ENCODE measurements at places on chromosomes 16 and 17. TPM values are rescaled to one million over a fixed set of nuclear protein-coding genes. Genes with fewer than 3 reads are reported as not detected.

DNA sequence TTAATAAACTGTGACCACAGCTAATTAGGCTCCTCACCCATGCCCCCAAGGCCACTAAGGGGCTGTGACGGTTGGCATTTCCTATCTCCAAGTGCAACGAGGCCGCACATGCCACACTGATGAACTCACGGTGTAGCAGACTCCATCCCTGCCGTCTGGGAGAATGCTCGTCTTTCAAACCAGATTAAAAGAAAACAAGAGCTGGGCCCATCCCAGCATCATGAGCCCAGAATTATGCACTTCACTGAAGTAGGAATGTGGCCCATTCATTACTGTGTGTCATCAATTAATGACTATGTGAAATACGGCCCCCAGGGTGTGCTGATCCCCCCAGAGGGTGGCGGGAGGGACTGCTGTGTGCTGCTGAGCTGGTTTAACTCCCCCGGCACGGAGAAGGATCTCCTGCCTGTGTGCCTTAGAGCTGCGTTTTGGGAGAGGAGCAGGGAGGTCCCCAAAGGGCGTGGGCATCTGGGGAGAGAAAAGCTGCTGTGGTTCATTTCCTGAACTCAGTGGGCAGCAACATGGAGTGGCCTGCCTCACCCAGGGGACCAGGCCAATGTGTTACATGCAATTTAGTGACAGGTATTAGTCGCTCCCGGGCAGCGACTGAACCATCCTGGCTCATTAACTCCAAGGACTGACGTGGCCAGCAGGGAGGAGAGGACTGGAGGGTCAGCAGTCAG, 194.5 kb downstream of the FOXL1 start:
- H3K27ac ChIP-seq: no peak overlapping the region
- no peaks in the 10 kb centered on the region for H3K4me1 ChIP-seq
- no peak overlapping the region for H3K4me3 ChIP-seq
- no peak for DNase-seq

GRCh38 chr17:8430966-8431365, 4.7 kb upstream of the NDEL1 start:
- H3K27ac ChIP-seq: no peak overlapping the region
- H3K27me3 ChIP-seq: no peaks in the 10 kb centered on the region

- H3K27ac ChIP-seq: peak within 1 kb of the TSS; percentile 90
- peak within 1 kb of the TSS; percentile 68 for H3K4me3 ChIP-seq
- no peak for DNase-seq
- no peaks in the 10 kb centered on the region for H3K27me3 ChIP-seq
Measured at GRCh38 chr16:77807-78443, at the start of gene MPG. Gene MPG, plus strand, starts transcription at chr16:78225. Its CDS starts 85 bp downstream, at chr16:78310.

GRCh38 chr16:48562475-48562874, 47.5 kb downstream of the N4BP1 start:
- no peak overlapping the region for H3K4me3 ChIP-seq
- H3K4me1 ChIP-seq: no peaks in the 10 kb centered on the region
- 0 out of 2 replicates have a peak, but pooled peaks cover 2% of the 10 kb centered on the region for H3K36me3 ChIP-seq
- H3K27ac ChIP-seq: no peak overlapping the region

- no peak overlapping the region for H3K4me3 ChIP-seq
- H3K27ac ChIP-seq: no peak overlapping the region
- no peaks in the 10 kb centered on the region for H3K27me3 ChIP-seq
- peaks cover 28% of the 10 kb centered on the region for H3K36me3 ChIP-seq
Measured at GRCh38 chr17:48597778-48598631, 4.4 kb upstream of the HOXB5 start.

- peak overlapping the region; percentile 9 for H3K27ac ChIP-seq
- H3K36me3 ChIP-seq: no peaks in the 10 kb centered on the region
- H3K4me1 ChIP-seq: peaks cover 14% of the 10 kb centered on the region
- no peaks in the 10 kb centered on the region for H3K27me3 ChIP-seq
- no peak overlapping the region for H3K4me3 ChIP-seq
Measured at GRCh38 chr16:88442727-88443576, 10.1 kb upstream of the ZFPM1 start.

GRCh38 chr17:81566461-81567126, 14.4 kb upstream of the FAAP100 start:
- H3K4me3 ChIP-seq: no peak overlapping the region
- peak overlapping the region; percentile 61 for H3K27ac ChIP-seq
- peak; percentile 41 for DNase-seq
- peaks cover 24% of the 10 kb centered on the region for H3K4me1 ChIP-seq
- peaks cover 85% of the 10 kb centered on the region for H3K36me3 ChIP-seq
- no peaks in the 10 kb centered on the region for H3K27me3 ChIP-seq

DNA sequence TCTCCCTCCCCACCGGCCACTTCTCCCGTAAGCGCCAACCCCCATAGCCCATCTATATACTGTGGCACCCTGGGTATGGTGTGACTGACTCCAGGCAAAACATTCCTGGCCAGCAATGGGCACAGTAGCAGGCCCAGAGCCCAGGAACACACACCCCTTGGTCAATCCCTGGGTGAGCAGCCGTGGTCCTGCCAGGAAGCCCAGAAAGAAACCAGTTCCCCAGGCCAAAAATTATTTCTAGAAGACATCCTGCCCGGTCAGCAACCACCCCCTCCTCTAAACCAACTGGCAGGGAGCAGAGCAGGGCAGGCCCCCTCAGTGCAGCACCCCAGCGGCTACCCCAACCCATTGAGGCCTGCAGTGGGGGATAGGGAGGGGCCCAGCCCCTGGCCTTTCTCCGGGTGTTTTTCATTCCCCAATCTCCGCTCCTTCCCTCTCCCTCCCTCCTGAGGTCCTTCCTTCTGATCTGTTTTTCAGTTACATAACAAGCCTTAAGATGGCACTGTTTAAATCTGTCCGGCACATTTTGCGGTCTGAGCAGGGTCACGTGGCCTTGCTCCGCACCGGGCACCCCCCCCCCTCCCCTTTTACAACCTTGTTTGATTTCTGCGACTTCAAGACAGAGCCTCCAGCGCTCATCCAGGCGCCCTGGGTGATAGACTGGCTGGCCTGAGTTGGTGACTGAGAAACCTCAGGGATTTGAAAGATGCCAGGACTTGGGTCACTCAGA, 2.0 kb downstream of the NPTX1 start:
- H3K36me3 ChIP-seq: no peaks in the 10 kb centered on the region
- H3K27me3 ChIP-seq: no peaks in the 10 kb centered on the region
- peak overlapping the region; percentile 2 for H3K27ac ChIP-seq
- H3K4me3 ChIP-seq: no peak overlapping the region
- H3K4me1 ChIP-seq: peaks cover 19% of the 10 kb centered on the region
- DNase-seq: peak; percentile 58

DNA sequence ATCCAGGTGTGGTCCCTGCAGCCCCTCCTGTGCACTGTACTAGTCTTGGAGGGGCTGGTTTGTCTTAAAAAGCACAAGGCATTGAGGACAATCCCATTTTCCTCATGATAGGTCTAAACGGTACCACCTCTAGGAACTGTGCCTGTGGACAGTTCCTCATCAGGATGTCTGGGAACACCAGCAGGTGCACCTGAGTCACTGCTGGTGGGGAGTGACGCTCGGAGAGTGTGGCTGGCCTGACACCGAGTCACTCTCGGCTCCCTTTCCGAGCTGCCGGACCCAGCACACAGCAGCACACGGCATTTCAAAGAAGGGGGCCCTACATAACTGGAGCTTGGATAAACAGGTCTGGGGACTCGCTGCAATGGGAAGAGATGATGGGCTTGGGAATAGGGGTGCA, 25.6 kb downstream of the LRRC75A start:
- H3K27ac ChIP-seq: no peak overlapping the region
- no peak for DNase-seq
- no peaks in the 10 kb centered on the region for H3K36me3 ChIP-seq
- H3K4me1 ChIP-seq: no peaks in the 10 kb centered on the region
- no peak overlapping the region for H3K4me3 ChIP-seq

DNA sequence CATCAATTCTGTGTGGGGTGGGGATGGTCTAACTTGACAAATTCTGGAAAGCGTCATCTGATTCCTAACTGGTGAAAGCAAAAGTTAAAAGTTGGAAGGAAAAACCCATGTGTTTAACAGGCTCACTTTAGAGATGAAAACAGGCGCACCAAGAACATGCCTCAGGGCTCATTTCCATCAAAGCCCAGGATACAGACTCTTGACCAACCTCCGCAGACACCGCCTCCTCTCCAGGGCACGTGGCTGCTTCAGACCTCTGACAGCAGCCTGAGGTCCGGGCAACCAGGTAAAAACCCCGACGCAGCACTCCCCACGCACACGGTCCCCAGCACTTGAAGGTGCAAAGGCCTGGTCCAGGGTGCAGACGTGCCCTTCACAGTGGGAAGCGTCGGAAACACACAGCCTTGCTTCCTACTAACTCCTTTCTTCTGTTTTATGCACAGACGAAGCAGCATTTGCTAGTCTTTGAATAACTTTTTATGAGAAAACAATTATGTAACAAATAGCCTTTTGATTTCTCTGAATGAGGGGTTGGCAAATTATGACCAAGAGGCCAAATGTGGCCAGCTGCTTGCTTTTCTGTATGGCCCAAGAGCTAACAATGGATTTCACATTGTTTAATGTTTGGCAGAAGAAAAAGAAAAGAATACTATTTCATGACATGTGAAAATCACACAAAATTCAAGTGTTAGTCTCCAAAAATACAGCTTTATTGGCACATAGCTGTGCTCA, 44.2 kb upstream of the TRAP1 start:
- no peaks in the 10 kb centered on the region for H3K27me3 ChIP-seq
- no peaks in the 10 kb centered on the region for H3K4me1 ChIP-seq
- H3K4me3 ChIP-seq: no peak overlapping the region
- peaks cover 14% of the 10 kb centered on the region for H3K36me3 ChIP-seq

- peaks cover 12% of the 10 kb centered on the region for H3K4me1 ChIP-seq
- no peaks in the 10 kb centered on the region for H3K36me3 ChIP-seq
Measured at GRCh38 chr17:27477050-27477888, 21.0 kb downstream of the KSR1 start.

DNA sequence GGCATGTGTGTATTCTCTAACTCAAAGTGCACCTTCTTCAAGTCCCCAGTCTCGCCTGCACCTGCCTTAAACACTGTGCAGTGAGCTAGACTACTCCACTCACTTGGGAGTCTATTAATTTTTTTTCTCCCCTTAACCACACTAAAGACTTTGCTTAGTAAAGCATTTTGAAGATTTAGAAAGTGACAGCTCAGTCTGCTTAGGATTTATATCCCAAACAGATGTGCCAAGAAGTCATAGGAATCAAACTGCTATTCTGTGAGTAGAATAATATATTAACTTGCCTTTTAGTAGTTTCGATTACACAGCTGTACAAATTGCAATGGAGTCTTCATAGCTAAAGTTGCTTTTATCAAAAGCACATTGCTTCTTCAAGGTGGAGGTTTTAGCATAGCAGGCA, 47.2 kb upstream of the MED13 start:
- H3K4me3 ChIP-seq: no peak overlapping the region
- H3K36me3 ChIP-seq: no peaks in the 10 kb centered on the region
- H3K4me1 ChIP-seq: peaks cover 16% of the 10 kb centered on the region
- no peaks in the 10 kb centered on the region for H3K27me3 ChIP-seq
- no peak for DNase-seq
- H3K27ac ChIP-seq: no peak overlapping the region

DNA sequence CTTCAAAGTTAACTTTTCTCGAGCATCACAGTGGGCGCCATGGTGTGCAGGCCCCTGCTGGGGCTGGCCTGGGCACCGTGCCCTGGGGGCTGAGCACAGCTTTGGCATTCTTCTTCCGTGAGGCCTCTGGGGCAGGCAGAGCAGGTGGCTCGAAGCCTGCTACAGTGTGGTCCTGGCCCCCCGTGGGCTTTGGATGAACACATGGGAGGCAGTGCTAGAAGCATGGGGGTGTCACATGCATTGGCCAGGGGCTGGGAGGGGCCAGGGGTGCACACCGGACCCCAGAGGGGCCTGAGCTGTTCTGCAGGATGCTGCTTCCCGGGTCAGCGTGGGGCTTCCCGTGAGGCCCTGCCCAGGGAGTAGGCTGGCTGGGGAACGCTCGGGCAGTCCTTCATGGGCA, 12.1 kb upstream of the C16orf74 start:
- peaks cover 6% of the 10 kb centered on the region for H3K27me3 ChIP-seq
- no peaks in the 10 kb centered on the region for H3K36me3 ChIP-seq
- no peak overlapping the region for H3K4me3 ChIP-seq
- no peak for DNase-seq
- H3K4me1 ChIP-seq: peaks cover 23% of the 10 kb centered on the region
- no peak overlapping the region for H3K27ac ChIP-seq

DNA sequence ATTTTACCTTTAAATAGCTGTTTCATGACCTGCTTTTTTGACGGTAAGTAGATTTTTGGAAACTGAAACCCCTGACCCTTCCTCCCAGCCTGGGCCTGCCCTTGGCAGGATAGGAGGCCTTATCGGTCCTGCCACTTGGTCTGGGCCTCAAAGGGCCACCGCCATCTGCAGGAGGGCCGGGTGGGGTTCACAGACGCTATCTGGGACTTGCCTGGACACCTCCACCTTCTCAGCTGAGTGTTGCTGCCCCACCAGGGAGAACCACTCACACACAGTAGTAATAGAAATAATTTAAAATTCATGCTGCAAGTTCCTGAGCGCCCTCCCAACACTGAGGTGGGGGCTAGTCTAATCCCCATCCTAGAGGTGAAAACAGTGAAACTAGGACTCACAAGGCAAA, 4.6 kb upstream of the NPRL3 start:
- no peak overlapping the region for H3K4me3 ChIP-seq
- DNase-seq: no peak
- no peaks in the 10 kb centered on the region for H3K36me3 ChIP-seq

GRCh38 chr17:8463099-8463498, 27.4 kb downstream of the NDEL1 start:
- no peak for DNase-seq
- no peak overlapping the region for H3K4me3 ChIP-seq
- no peaks in the 10 kb centered on the region for H3K27me3 ChIP-seq

DNA sequence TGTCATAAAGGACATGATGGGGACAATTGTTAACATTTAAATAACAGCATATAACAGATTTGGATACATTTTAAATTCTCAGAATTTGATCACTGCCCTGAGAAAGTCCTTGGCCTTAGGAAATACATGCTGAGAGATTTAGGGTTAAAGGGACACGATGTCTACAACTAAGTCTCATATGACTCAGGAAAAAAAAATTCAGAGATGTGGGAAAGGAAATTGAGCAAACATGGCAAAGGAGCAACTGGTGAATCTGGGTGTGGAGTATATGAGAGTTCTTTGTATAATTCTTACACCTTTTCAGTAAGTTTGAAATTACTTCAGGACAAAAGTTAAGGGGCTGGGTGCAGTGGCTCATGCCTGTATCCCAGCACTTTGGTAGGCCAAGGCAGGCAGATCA, 18.2 kb downstream of the MPP3 start:
- DNase-seq: no peak
- H3K4me3 ChIP-seq: no peak overlapping the region
- H3K36me3 ChIP-seq: peaks cover 4% of the 10 kb centered on the region
- no peaks in the 10 kb centered on the region for H3K27me3 ChIP-seq
- no peak overlapping the region for H3K27ac ChIP-seq

The MSRB1 gene
- total RNA-seq: 18.3 TPM

The ACSM2A gene
- not detected for total RNA-seq

The SHISA6 gene
- not detected for total RNA-seq

The SRCAP gene
- total RNA-seq: 59.6 TPM

The C1QTNF8 gene
- total RNA-seq: 0.27 TPM

The GLTPD2 gene
- total RNA-seq: not detected

Measured in HCT116 (cell line).